Nephron progenitor cell (in vitro differentiated cells): ENCODE measurements at places on chromosomes 3 and 15.

DNA sequence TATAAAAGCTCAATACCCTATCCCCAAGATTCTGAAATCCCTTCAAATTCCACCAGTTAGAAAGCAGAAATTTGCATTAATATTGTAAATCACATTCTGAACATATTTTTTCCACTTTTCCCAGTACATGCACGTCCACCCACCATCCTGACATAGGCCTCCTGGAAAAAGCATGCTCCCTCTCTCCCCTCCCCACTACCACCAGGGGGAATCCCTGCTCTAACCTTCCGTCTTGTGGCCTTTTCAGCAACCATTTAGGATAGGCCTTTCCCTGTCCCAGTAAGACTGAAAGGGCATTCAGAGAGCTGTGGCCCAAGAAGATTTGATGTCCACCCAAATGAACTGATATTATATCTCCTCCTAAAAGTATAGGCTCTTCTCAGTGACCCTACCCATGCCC is 182.1 kb downstream of the ARRDC4 start:
- no peak for DNase-seq
- H3K36me3 ChIP-seq = no peaks in the 10 kb centered on the region
- H3K4me3 ChIP-seq = no peak overlapping the region
- peaks cover 13% of the 10 kb centered on the region for H3K27me3 ChIP-seq

GRCh38 chr3:44109771-44110361 is 131.8 kb upstream of the TOPAZ1 start:
- DNase-seq = no peak
- no peak overlapping the region for H3K4me3 ChIP-seq
- H3K4me1 ChIP-seq = peaks cover 23% of the 10 kb centered on the region
- no peak overlapping the region for H3K27ac ChIP-seq

DNA sequence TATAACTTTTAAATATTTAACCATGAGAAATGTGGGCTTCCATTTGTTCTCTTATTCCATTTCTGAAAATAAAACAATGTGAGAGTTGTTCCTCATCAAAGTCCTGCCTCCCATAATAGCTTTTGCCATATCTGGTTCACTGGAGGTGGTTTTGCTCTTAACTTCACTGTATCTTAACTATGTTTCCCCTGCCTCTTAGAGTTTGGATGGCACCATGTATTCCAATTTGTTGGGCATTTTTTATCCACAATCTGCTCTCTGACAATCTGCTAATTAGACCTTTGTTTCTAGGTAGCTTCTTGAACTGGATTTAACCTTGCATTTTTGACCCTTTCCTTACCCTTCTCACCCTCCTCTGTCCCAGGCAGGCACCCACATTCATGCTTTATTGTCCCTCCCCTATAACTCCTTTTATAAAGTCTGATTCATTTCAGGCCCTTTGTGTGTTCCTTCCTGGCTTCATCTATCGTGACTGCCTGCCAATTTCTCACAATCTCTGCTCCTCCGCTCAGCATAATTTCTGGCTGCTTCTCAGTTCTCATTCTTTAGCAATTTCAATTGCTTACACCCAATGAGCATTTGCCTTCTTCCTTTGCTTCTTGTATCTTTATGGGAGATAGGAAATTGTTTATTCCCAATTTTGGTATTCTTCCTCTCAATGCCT is 144.2 kb upstream of the ARHGEF26 start:
- peaks cover 36% of the 10 kb centered on the region for H3K4me1 ChIP-seq
- no peak for DNase-seq
- no peaks in the 10 kb centered on the region for H3K36me3 ChIP-seq
- H3K4me3 ChIP-seq = no peak overlapping the region

DNA sequence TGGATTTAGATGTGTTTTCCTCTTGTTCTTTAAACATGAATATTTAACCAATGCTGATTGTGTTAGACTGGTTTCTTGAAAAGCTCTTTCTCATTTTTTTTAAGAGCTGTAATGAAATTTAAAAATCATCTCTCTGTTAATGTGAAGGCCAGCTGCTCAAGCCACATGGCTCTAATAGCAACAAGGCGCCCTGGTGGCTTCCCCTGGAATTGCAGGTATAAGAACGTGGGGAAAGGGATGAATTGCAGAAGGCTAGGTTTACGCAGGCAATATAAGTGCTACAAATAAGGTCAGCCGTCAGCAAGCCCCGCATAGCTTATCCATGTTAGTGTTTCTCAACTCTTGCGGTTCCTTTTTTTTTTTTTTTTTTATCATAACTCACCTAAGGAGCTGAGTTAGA is 108.5 kb downstream of the SAMMSON start:
- DNase-seq = peak; percentile 44
- H3K27me3 ChIP-seq = no peaks in the 10 kb centered on the region
- no peak overlapping the region for H3K4me3 ChIP-seq
- no peak overlapping the region for H3K27ac ChIP-seq
- no peaks in the 10 kb centered on the region for H3K4me1 ChIP-seq

GRCh38 chr3:20527368-20527767 is 341.4 kb upstream of the SGO1 start:
- no peaks in the 10 kb centered on the region for H3K4me1 ChIP-seq
- H3K36me3 ChIP-seq = no peaks in the 10 kb centered on the region
- no peak overlapping the region for H3K4me3 ChIP-seq

GRCh38 chr3:25895031-25895430 is 105.1 kb downstream of the OXSM start:
- no peaks in the 10 kb centered on the region for H3K27me3 ChIP-seq
- DNase-seq = no peak
- no peaks in the 10 kb centered on the region for H3K36me3 ChIP-seq
- no peak overlapping the region for H3K27ac ChIP-seq
- H3K4me1 ChIP-seq = no peaks in the 10 kb centered on the region

- no peak overlapping the region for H3K27ac ChIP-seq
- H3K4me3 ChIP-seq = no peak overlapping the region
- H3K36me3 ChIP-seq = no peaks in the 10 kb centered on the region
- peaks cover 3% of the 10 kb centered on the region for H3K27me3 ChIP-seq
- no peaks in the 10 kb centered on the region for H3K4me1 ChIP-seq
Observed at GRCh38 chr3:7630925-7631324, 770.0 kb downstream of the GRM7 start.

GRCh38 chr3:175692256-175692655 is 833.1 kb downstream of the NAALADL2 start:
- no peaks in the 10 kb centered on the region for H3K27me3 ChIP-seq
- H3K36me3 ChIP-seq = no peaks in the 10 kb centered on the region
- H3K27ac ChIP-seq = no peak overlapping the region
- no peak overlapping the region for H3K4me3 ChIP-seq
- H3K4me1 ChIP-seq = no peaks in the 10 kb centered on the region
- DNase-seq = no peak

GRCh38 chr3:13686367-13687160 is 137.6 kb downstream of the FBLN2 start:
- H3K27me3 ChIP-seq = peaks cover 3% of the 10 kb centered on the region
- H3K36me3 ChIP-seq = no peaks in the 10 kb centered on the region
- DNase-seq = no peak
- no peak overlapping the region for H3K4me3 ChIP-seq
- H3K4me1 ChIP-seq = peaks cover 44% of the 10 kb centered on the region

- H3K4me1 ChIP-seq = no peaks in the 10 kb centered on the region
- no peak for DNase-seq
- no peaks in the 10 kb centered on the region for H3K36me3 ChIP-seq
- H3K4me3 ChIP-seq = no peak overlapping the region
- H3K27me3 ChIP-seq = peaks cover 5% of the 10 kb centered on the region
- H3K27ac ChIP-seq = no peak overlapping the region
Observed at GRCh38 chr15:49063402-49064280, 17.4 kb upstream of the SECISBP2L start.

DNA sequence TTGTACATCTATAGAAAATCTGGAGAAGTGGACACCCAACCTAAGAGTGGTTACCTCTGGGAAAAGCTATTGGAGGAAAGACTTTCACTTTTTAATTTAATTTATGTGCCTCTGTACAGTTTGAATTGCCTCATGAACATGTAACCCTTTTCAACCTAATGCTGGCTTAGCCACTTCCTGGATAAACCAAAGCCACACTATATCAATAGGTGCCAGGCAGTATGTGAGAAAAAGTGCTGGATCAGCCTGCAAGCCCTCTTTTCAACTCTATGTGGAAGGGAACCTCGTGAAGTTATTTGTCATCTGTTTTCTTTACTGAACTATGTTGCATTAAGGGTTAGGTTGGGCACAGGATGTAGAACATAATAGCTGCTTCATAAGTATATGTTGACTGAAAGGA is 9.3 kb upstream of the TOPAZ1 start:
- H3K27ac ChIP-seq = no peak overlapping the region
- no peaks in the 10 kb centered on the region for H3K27me3 ChIP-seq
- H3K4me1 ChIP-seq = peaks cover 18% of the 10 kb centered on the region
- DNase-seq = no peak
- H3K4me3 ChIP-seq = no peak overlapping the region
- no peaks in the 10 kb centered on the region for H3K36me3 ChIP-seq

GRCh38 chr3:29203851-29204250 is 77.0 kb upstream of the RBMS3 start:
- no peak overlapping the region for H3K4me3 ChIP-seq
- H3K36me3 ChIP-seq = no peaks in the 10 kb centered on the region
- H3K4me1 ChIP-seq = peaks cover 5% of the 10 kb centered on the region
- no peak overlapping the region for H3K27ac ChIP-seq
- no peaks in the 10 kb centered on the region for H3K27me3 ChIP-seq

GRCh38 chr15:78810362-78811123 is 721 bp downstream of the ADAMTS7 start:
- H3K4me1 ChIP-seq = peaks cover 35% of the 10 kb centered on the region
- peak overlapping the region; percentile 90 for H3K4me3 ChIP-seq
- H3K36me3 ChIP-seq = peaks cover 6% of the 10 kb centered on the region
- DNase-seq = peak; percentile 69

DNA sequence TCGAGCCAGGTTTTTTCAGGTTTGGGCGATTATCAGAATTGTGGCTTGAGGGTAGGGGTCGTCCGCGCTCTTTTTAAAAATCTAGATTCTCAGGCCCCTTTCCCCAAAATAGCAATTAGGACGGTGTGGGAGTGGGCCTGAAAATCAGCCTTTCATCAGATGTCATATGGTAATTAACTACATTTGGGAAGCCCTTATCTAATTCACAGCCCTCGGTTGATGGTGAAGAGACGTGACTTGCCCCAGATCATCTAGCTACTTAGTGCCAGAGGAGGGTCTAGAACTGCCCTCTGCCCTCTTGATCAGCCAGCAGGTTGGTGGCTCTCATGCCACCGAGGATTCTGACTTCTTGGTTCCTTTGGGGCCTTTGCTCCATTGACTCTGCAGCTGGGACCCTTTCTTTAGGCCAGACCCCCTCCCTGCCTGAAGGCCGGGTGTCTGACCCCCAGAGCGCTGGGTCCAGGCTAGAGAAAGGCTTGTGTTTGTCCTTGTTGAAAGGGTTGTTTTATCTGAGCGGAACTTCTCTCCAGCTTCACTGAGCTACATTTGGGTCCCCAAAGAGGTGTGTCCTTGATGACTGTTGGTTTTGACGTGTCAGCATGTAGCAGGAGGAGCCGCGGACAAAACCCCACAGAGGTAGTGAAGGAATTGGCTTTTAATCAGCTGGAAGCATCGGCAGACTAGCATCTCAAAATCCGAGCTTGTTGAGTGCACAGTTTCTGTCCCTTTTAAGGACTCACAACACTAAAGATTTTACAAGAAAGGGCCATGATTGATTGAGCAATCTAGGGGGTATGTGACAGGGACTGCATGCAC is 857 bp downstream of the AEN start:
- H3K36me3 ChIP-seq = peaks cover under 1% of the 10 kb centered on the region
- H3K27me3 ChIP-seq = peaks cover 4% of the 10 kb centered on the region
- peaks cover 62% of the 10 kb centered on the region for H3K4me1 ChIP-seq
- H3K4me3 ChIP-seq = peak overlapping the region; percentile 84
- no peak for DNase-seq
- H3K27ac ChIP-seq = peak overlapping the region; percentile 69

GRCh38 chr15:40313531-40314398 is 6.0 kb upstream of the PLCB2 start:
- DNase-seq = no peak
- H3K36me3 ChIP-seq = no peaks in the 10 kb centered on the region
- H3K4me1 ChIP-seq = peaks cover 13% of the 10 kb centered on the region
- no peak overlapping the region for H3K27ac ChIP-seq
- H3K27me3 ChIP-seq = peaks cover 86% of the 10 kb centered on the region

- DNase-seq = no peak
- peaks cover 11% of the 10 kb centered on the region for H3K36me3 ChIP-seq
- H3K4me3 ChIP-seq = no peak overlapping the region
Observed at GRCh38 chr15:69757186-69757585, 304.6 kb downstream of the RPLP1 start.

DNA sequence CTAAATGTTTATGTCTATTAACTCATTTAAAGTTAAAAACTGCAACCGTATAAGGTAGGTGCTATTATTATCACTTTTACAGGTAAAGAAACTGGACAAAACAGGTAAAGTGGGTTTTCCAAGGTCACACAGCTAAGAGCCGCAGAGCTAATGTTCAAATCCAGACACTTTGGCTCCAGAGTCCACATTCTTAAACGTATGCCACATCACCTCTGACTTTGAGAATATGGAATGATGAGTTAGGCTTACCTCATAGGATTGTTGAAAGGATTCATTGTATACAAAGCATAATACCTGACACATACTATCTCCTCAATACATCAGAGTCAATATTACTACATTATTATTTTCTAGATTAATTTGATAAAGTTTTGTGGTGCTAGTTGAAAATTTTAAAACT is 240.9 kb upstream of the STT3B start:
- H3K36me3 ChIP-seq = no peaks in the 10 kb centered on the region
- H3K27me3 ChIP-seq = peaks cover 4% of the 10 kb centered on the region
- DNase-seq = no peak
- H3K4me1 ChIP-seq = peaks cover 80% of the 10 kb centered on the region
- no peak overlapping the region for H3K27ac ChIP-seq

GRCh38 chr3:76859596-76859995 is 180.3 kb upstream of the ROBO2 start:
- peaks cover 6% of the 10 kb centered on the region for H3K27me3 ChIP-seq
- no peaks in the 10 kb centered on the region for H3K4me1 ChIP-seq
- no peak overlapping the region for H3K4me3 ChIP-seq
- H3K36me3 ChIP-seq = no peaks in the 10 kb centered on the region
- no peak for DNase-seq
- H3K27ac ChIP-seq = no peak overlapping the region

- H3K4me3 ChIP-seq = no peak overlapping the region
- H3K4me1 ChIP-seq = peaks cover 10% of the 10 kb centered on the region
- no peak for DNase-seq
- H3K27me3 ChIP-seq = peaks cover 3% of the 10 kb centered on the region
- no peaks in the 10 kb centered on the region for H3K36me3 ChIP-seq
Observed at GRCh38 chr3:150734795-150735119, 28.2 kb downstream of the SIAH2 start.

GRCh38 chr3:39485547-39485946 is 18.1 kb downstream of the MOBP start:
- no peaks in the 10 kb centered on the region for H3K36me3 ChIP-seq
- no peaks in the 10 kb centered on the region for H3K4me1 ChIP-seq
- H3K27ac ChIP-seq = no peak overlapping the region
- no peak overlapping the region for H3K4me3 ChIP-seq
- no peaks in the 10 kb centered on the region for H3K27me3 ChIP-seq
